Calu3 (cell line): ENCODE measurements at places on chromosomes 5 and 9.

GRCh38 chr9:36008774-36009300 is 27.9 kb upstream of the RECK start:
- H3K4me1 ChIP-seq: no peaks in the 10 kb centered on the region
- peaks cover 76% of the 10 kb centered on the region for H3K27me3 ChIP-seq
- DNase-seq: peak; percentile 33
- no peak overlapping the region for H3K4me3 ChIP-seq
- H3K27ac ChIP-seq: no peak overlapping the region

DNA sequence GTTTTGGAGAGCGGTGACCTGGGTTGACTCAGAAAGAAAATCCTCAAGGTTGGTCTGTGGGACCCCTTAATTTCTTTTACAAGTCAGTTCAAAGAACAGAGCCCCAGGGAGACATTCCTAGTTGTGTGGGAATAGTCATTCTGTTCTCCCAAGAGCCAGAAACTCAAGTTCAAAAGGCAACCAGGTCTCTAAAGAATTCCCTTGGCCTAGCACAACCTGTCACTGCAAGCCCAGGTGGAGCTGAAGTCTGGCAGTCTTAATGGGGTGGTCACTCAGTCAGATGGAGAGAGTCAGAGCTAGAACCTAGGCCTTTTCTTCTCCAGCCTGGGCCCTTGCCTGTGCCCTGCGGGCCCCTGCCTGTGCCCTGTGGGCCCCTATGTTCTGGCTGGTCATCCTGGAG is 37.5 kb upstream of the CDKN2AIPNL start:
- no peak overlapping the region for H3K4me3 ChIP-seq
- no peak overlapping the region for H3K27ac ChIP-seq
- H3K36me3 ChIP-seq: no peaks in the 10 kb centered on the region
- H3K4me1 ChIP-seq: peaks cover 7% of the 10 kb centered on the region
- H3K27me3 ChIP-seq: no peaks in the 10 kb centered on the region

- H3K4me3 ChIP-seq: no peak overlapping the region
- H3K4me1 ChIP-seq: peaks cover 23% of the 10 kb centered on the region
- peak; percentile 56 for DNase-seq
- peaks cover 14% of the 10 kb centered on the region for H3K36me3 ChIP-seq
These were observed 2.5 kb upstream of the CMBL start for GRCh38 chr5:10310066-10310779.

DNA sequence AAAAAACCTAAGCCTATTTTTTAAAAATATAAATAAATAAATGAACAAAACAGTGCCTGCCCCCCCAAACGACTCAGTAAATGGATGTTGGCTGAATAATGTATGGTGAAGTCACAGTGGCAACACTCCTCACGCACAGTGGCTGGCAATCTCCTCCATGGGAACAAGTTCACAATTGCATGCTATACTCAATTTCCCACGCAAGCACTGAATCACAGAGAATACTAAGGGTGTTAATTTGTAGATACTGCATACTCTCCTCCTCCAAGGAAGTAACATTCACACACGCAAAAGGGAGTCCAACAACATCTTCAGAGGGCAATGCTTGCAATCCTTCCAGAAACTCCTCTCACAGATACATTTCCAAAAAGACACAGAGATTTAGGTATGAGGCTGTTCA is 47.5 kb downstream of the SERINC5 start:
- no peak overlapping the region for H3K4me3 ChIP-seq
- peaks cover 28% of the 10 kb centered on the region for H3K4me1 ChIP-seq
- H3K36me3 ChIP-seq: no peaks in the 10 kb centered on the region
- no peak overlapping the region for H3K27ac ChIP-seq

GRCh38 chr9:82606492-82607382 is 456.2 kb downstream of the RASEF start:
- no peak overlapping the region for H3K4me3 ChIP-seq
- H3K27ac ChIP-seq: no peak overlapping the region
- H3K36me3 ChIP-seq: no peaks in the 10 kb centered on the region

DNA sequence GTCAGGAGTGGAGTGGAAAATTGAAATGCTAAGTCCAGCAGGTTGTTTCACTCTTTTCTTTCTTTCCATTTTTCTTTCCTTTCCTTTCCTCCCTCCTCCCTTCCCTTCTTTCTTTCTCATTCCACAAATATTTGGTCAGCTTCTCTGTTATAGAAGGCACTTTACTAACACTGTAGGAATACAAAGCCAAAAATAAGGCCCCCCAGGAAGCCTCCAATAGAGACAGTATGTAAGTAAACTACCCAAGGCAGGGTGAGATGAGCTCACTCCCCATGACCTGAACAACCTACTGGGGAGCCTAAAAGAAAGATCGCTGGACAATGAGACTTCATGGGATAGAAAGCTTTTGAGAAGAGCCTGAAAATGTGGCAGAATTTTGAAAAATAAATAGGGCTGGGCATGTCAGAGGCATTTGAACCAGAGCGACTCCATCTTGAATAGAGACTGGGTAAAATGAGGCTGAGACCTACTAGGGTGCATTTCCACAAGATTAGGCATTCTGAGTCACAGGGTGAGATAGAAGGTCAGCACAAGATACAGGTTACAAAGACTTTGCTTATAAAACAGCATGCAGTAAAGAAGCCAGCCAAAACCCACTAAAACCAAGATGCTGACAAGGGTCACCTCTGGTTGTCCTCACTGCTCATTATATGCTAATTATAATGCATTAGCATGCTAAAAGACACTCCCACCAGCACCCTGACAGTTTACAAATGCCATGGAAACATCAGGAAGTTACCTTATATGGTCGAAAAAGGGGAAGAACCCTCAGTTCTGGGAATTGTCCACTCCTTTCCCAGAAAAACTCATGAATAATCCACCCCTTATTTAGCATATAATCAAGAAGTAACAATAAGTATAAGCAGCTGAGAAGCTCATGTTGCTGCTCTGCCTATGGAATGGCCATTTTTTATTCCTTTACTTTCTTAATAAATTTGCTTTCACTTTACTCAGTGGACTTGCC is 158.9 kb upstream of the EGFLAM start:
- H3K4me1 ChIP-seq: peaks cover 32% of the 10 kb centered on the region
- H3K4me3 ChIP-seq: no peak overlapping the region
- H3K27me3 ChIP-seq: no peaks in the 10 kb centered on the region
- DNase-seq: no peak
- H3K36me3 ChIP-seq: peaks cover under 1% of the 10 kb centered on the region

DNA sequence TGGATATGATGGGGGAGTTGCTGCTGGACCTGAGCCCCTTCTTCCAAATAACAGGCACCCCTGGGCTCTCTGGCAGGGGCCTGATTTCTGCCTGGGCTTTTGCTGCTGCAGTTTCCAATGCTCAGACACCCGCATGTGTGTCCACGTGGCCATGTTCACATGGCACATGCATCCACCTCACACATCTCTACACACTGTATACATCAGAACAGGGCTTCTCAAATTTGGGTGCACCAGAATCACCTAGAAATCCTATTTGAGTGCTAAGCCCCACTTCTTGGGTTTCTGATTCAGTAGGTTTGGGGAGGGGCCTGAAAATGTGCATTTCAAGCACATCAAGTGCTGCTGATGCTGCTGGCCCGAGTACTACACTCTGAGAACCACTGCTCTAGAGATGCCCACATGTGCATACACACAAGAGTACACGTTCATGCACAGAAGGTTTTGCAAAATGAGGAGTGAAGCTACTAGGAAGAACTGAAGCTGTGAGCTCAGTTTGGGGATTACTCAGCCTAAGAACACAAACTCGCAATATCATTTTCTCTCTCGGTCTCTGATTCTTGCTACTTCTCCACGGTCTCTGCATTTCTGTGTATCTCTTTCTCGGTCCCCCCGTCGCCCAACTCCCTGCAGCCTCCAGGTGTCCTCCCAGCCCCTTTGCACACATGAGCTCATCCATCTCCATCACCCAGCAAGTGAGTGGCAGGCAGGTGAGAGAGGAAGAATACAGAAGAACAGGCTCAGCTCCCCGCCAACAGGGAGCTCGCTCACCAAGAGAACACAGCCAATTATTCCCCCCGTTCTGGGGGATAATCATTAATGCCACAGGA is 97.0 kb downstream of the PCDH1 start:
- peaks cover 10% of the 10 kb centered on the region for H3K36me3 ChIP-seq
- DNase-seq: no peak
- no peak overlapping the region for H3K4me3 ChIP-seq
- H3K27me3 ChIP-seq: no peaks in the 10 kb centered on the region
- no peak overlapping the region for H3K27ac ChIP-seq

DNA sequence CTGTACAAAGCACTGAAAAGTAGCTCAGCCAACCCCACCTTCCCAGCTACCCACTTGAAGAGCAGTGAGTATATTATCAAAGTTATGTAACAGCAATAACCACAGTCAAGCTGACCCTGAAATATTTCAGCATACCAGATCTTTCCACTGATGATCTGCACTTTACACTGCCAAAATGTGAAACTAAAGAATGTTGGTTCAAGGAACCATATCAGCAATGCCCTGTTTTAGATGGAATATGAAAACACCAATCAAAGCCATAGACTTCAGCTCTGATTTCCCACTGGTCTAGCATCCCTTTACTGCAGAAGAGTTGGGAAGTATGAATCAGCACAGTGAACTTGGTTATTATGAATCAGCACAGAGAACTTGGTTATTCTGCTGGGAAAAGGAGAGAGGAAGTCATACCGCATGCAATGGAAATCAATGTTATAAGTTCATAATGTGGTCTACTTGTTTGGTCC is 20.0 kb downstream of the CEMIP2 start:
- no peak overlapping the region for H3K27ac ChIP-seq
- DNase-seq: no peak
- peaks cover 61% of the 10 kb centered on the region for H3K36me3 ChIP-seq

GRCh38 chr9:108439947-108440346 is 415.8 kb downstream of the ACTL7B start:
- H3K36me3 ChIP-seq: no peaks in the 10 kb centered on the region
- H3K27me3 ChIP-seq: no peaks in the 10 kb centered on the region
- H3K4me1 ChIP-seq: peaks cover 16% of the 10 kb centered on the region
- no peak overlapping the region for H3K27ac ChIP-seq
- no peak overlapping the region for H3K4me3 ChIP-seq
